Tibial nerve (tissue), 4 donors: ENCODE measurements at places on chromosomes 6 and 20. TPM values are rescaled to one million over a fixed set of nuclear protein-coding genes. Genes with fewer than 3 reads are reported as not detected.

DNA sequence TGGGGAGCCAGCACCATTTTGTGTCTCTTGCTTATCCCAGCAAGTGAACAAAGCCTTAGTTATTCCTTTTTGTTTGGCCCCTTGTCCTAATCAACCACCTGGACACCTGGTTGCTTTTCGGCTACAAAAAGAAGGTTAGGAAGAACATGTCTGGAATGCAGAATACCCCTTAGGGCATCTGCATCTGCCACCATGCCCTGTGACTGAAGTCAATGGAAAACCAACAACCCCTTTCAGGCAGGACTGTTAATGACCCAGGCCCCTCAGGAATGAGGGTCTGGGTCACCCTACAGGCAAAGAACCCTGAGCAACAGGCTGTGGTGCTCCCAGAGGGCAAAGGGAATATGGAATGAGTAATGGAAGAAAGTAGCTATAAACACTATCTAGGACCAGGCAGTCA, 78.5 kb downstream of the PDE10A start:
- no peak for DNase-seq
- H3K4me1 ChIP-seq: no peaks in the 10 kb centered on the region
- H3K27ac ChIP-seq: no peak overlapping the region
- no peak overlapping the region for H3K4me3 ChIP-seq

DNA sequence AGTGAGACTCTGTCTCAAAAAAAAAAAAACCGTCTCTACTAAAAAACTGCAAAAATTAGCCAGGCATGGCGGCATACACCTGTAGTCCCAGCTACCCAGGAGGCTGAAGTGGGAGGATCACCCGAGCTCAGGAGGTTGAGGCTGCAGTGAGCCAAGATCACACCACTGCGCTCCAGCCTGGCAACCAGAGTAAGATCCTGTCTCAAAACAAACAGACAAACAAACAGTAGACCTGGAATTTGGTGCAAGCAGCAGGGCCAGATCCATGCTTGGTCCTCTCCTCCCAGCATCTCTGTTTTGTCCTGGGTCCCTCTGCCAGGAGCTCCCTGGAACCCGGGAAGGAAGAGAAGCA, 11.6 kb downstream of the RIPOR3 start:
- peak overlapping the region; percentile 11 for H3K27ac ChIP-seq
- H3K4me3 ChIP-seq: no peak overlapping the region
- no peaks in the 10 kb centered on the region for H3K27me3 ChIP-seq
- DNase-seq: no peak
- no peaks in the 10 kb centered on the region for H3K4me1 ChIP-seq

Gene SUN5
- total RNA-seq: not detected

- H3K36me3 ChIP-seq: no peaks in the 10 kb centered on the region
- H3K27ac ChIP-seq: no peak overlapping the region
- H3K27me3 ChIP-seq: no peaks in the 10 kb centered on the region
- no peaks in the 10 kb centered on the region for H3K4me1 ChIP-seq
- no peak overlapping the region for H3K4me3 ChIP-seq
- DNase-seq: no peak
Measured at GRCh38 chr6:84643778-84644177, 120.6 kb downstream of the TBX18 start.

GRCh38 chr20:10490257-10490656, 55.2 kb downstream of the SLX4IP start:
- H3K27me3 ChIP-seq: no peaks in the 10 kb centered on the region
- H3K4me3 ChIP-seq: no peak overlapping the region
- H3K27ac ChIP-seq: no peak overlapping the region

DNA sequence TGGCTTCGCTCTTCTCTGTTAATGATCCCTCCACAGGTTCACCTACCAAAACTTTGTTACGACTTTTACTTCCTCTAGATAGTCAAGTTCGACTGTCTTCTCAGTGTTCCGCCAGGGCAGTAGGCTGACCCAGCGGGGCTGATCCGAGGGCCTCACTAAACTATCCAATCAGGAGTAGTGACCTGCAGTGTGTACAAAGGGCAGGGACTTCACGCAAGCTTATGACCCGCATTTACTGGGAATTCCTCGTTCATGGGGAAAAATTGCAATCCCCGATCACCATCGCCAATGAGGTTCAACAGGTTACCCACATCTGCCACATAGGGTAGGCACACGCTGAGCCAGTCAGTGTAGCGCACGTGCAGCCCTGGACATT, 771.4 kb upstream of the DEFB115 start:
- no peaks in the 10 kb centered on the region for H3K27me3 ChIP-seq
- H3K36me3 ChIP-seq: no peaks in the 10 kb centered on the region
- no peak overlapping the region for H3K27ac ChIP-seq
- no peaks in the 10 kb centered on the region for H3K4me1 ChIP-seq
- no peak overlapping the region for H3K4me3 ChIP-seq

Gene TAAR2
- not detected for total RNA-seq

GRCh38 chr6:89117211-89118108, at the start of gene SRSF12:
Gene SRSF12, minus strand, starts transcription at chr6:89118071. Its CDS starts 184 bp downstream, at chr6:89117887.
- H3K27ac ChIP-seq: no peak within 1 kb of the TSS
- peak within 1 kb of the TSS; percentile 61 for H3K4me3 ChIP-seq
- H3K36me3 ChIP-seq: no peaks in the 10 kb centered on the region
- H3K27me3 ChIP-seq: no peaks in the 10 kb centered on the region
- no peak for DNase-seq
- peaks cover 15% of the 10 kb centered on the region for H3K4me1 ChIP-seq

- no peaks in the 10 kb centered on the region for H3K36me3 ChIP-seq
- no peak overlapping the region for H3K4me3 ChIP-seq
- no peaks in the 10 kb centered on the region for H3K4me1 ChIP-seq
Measured at GRCh38 chr6:170082531-170083187, 208.2 kb downstream of the DLL1 start.

DNA sequence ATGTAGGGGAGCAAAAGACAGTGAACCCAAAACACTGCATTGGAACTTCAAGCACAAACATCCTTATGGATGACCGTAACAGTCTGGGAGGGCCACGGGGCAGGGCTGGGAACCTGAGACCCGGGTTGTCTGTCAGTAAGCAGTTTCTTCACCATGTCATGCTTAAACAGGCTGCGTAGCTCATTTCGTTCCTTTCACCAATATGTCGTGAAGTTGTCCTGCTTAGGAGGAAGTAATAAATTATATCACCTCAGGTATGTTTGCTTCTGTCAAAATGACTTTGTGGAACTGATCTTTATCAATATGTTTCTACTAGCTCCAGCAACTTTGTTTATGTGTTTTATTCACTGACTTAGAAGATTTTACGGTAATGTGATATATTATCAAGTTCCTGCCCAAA, 12.4 kb upstream of the MAK start:
- no peaks in the 10 kb centered on the region for H3K4me1 ChIP-seq
- no peak overlapping the region for H3K4me3 ChIP-seq
- H3K27ac ChIP-seq: no peak overlapping the region
- peaks cover 4% of the 10 kb centered on the region for H3K36me3 ChIP-seq
- DNase-seq: no peak
- no peaks in the 10 kb centered on the region for H3K27me3 ChIP-seq

- H3K4me1 ChIP-seq: no peaks in the 10 kb centered on the region
- no peaks in the 10 kb centered on the region for H3K36me3 ChIP-seq
- H3K27me3 ChIP-seq: no peaks in the 10 kb centered on the region
- no peak overlapping the region for H3K4me3 ChIP-seq
- no peak for DNase-seq
- H3K27ac ChIP-seq: peak overlapping the region; percentile 32
Measured at GRCh38 chr6:63677282-63677681, 41.7 kb downstream of the PHF3 start.

DNA sequence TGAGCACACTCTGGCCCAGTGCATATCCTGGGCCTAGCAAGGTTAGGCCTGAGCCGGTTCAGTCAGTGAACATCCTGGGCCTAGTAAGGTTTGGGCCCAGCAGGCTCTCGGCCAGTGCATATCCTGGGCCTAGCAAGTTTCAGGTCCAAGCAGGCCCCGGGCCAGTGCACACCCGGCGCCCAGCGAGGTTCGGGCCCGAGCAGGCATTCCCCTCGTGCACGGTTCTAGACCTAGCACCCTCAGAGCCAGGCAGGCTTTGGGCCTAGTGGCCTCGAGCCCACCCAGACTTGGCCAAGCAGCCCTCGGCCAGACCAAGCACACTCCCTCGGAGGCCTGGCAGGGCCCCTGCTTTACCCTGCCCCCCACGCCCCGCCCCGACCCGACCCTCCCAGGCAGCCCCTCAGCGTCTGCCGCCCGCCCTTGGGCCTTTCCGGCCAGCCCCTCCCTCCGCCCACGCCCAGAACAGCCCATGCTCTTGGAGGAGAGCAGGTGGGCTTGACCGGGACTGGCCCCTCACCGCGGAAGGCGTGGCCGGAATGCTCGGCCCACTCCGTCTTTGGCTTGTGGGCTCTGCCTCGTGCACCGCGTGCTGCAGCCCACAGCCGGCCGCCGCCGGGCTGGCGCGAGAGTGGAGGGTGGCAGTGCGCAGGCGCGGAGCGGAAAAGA, at the start of gene CTCFL:
TSS of gene CTCFL (minus strand) at position 630 of the 666 bp plus-strand sequence. CDS start 935 bp downstream, outside the sequence.
- H3K36me3 ChIP-seq: no peaks in the 10 kb centered on the region
- no peaks in the 10 kb centered on the region for H3K27me3 ChIP-seq
- H3K27ac ChIP-seq: no peak within 1 kb of the TSS
- no peak for DNase-seq

GRCh38 chr20:57404419-57405072, 13.3 kb downstream of the RBM38 start:
- peaks cover 80% of the 10 kb centered on the region for H3K36me3 ChIP-seq
- no peak overlapping the region for H3K27ac ChIP-seq
- H3K4me1 ChIP-seq: no peaks in the 10 kb centered on the region
- H3K4me3 ChIP-seq: no peak overlapping the region

- H3K36me3 ChIP-seq: no peaks in the 10 kb centered on the region
- no peaks in the 10 kb centered on the region for H3K27me3 ChIP-seq
- DNase-seq: no peak
- no peaks in the 10 kb centered on the region for H3K4me1 ChIP-seq
- H3K27ac ChIP-seq: no peak overlapping the region
- no peak overlapping the region for H3K4me3 ChIP-seq
Measured at GRCh38 chr20:42688576-42688975, 501.1 kb downstream of the PTPRT start.
